Activated T-helper 1 cell treated with Interleukin-2 at 50 U/mL for 16 hours (primary cell): ENCODE measurements at places on chromosomes 7 and 10.

GRCh38 chr10:108436096-108436495, 1271.6 kb upstream of the SORCS1 start:
- DNase-seq: no peak

GRCh38 chr7:130400120-130400572, 19.9 kb downstream of the CPA1 start:
- no peak for DNase-seq

GRCh38 chr10:58157076-58157766, 110.5 kb downstream of the IPMK start:
- no peak for DNase-seq

- no peak for DNase-seq
These were observed 274.2 kb upstream of the HABP2 start for GRCh38 chr10:113278664-113279063.

GRCh38 chr7:122688400-122688998, 10.4 kb downstream of the RNF133 start:
- DNase-seq: no peak

DNA sequence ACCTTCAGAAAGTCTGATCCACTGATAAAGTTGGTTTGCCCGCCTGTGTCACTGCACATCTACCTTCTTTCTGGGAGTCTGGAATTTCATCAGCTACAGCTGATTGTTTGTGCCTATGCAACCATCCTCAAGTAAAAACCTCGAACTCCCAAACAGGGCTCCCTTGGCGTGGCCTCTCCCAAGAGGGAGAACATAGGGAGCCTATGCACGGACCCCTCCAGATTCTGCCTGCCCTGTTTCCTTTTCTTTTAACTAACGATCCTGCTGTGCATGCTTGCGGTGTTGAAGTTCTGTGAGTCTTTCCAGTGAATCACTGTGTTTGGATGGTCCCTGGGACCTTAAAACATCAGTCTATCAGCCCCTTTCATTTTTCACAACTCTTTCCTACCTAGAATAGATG, 226.9 kb upstream of the SEMA3D start:
- no peak for DNase-seq

- no peak for DNase-seq
These were observed 14.5 kb upstream of the AKR1C2 start for GRCh38 chr10:5018134-5018533.

DNA sequence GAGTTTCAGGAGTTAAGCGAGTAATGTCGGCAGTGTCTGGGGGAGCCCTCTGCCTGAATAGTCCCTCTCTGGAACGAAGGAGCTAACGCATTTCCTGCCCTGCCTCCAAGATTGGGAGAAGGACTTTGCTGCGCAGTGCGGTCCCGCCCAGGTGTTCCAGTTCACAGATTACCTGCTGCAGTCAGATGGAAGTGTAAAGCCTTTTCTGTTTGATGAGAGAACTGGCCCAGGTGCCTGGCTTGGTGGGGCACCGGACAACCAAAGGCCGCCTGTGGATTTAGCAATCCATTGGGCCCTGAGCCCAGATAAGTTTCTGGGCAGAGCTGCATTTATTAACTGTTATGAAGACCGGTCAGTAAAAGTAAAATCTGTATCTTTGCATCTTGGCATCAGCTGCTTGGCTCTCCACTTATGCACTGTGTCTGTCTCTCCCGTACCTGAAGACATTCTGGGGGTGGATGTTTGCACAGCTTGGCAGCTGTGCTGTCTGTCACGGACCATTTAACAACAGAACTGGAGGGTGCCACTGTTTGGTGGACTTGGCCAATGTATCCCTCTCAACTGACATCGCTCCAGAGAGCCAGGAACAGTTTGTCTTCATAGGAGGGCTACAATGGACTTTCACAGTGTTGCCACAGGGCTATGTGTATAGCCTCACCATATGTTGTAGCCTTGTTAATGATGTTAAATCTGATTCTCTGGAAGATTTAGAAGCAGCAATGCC, 654.7 kb upstream of the ZWINT start:
- no peak for DNase-seq

DNA sequence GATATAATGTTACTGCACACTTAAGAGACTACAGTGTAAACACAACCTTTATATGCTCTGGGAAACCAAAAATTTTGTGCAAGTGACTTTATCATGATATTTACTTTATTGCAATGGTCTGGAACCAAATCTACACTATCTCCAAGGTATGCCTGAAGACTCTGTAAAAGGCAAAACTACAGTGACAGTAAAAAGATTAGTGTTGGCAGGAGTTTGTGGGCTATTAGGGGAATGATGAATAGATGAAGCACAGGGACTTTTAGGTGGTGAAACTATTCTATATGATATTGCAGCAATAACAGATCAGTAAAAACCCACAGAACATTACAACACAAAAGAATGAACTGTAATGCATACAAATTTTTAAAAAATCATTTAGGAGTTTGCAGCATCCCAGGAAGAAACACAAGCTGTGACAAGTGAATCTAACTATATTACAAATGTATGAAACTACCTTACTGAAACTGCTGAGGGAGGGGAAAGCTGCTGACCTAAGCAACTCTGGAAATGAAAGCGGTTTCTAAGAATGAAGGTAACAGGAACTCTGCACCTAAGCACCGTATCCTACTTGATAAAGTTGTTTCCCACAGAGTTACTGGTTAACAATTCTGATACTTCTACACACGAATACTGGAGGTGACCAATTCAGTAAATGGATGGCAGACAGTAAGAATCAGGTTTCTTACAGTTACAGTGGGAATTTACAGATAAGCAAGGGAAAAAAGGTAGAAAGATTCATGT, 82.6 kb downstream of the ATE1 start:
- no peak for DNase-seq

DNA sequence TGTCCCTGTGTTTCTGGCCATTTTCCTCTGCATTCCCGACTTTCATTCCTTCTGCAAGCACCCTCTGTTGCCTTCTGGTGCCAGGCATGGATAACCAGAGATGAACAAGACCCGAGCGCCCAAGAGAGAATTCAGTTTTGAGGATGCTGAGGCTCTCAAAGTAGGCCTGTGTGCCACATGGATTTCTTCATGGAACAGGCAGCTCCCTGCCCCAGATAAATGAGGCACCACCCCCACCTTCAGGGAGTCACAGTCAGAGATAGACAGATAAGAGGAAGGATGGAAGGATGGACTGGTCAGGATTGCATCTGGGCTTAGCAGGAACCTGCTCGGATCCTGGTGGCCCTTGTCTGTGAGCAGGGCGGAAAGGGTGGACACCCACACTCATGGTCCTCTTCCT, 49.4 kb downstream of the ADCYAP1R1 start:
- no peak for DNase-seq

DNA sequence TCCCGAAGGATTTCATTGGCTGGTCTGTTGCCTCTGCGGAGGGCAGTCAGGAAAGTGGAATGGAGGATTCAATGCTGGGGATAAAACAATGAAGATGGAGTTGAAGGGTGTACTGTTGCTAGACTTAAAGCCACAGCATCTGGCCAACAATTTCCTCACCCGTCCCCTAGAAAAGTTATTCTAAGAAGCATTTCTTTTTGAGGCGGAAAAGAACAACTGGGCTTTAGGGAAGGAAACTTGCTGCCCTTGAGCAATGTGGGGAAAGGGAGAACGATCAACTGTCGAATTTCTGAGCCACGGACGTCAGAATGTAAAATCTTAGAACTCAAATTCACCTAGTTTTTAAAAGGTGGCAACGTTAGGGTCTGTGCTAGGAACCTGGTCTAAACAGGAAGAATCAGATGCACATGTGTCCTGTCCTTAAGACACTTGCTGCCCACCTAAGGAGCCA, 664 bp downstream of the FMC1 start:
- no peak for DNase-seq

- peak; percentile 3 for DNase-seq
These were observed 131.1 kb upstream of the RSU1 start for GRCh38 chr10:16948361-16948760.

DNA sequence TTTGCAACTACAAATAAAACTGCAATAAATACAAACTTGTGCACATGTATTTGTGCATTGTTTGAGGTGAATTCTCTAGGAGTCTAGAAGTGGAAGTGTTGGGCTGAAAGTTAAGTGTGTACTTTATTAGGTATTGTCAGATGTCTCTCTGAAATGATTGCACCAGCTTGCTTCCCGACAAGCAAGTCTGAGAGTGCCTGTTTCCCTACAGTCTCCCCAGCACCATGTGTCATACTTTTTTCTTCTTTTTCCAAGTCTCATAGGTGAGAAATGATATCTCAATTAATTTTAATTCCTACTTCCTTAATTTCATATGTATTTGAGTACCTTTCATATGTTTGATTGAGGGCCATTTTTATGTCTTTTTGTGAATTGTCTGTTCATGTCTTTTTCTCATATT, 336.2 kb downstream of the PAXIP1 start:
- no peak for DNase-seq

GRCh38 chr10:88281592-88282347, 301.3 kb downstream of the RNLS start:
- DNase-seq: no peak

DNA sequence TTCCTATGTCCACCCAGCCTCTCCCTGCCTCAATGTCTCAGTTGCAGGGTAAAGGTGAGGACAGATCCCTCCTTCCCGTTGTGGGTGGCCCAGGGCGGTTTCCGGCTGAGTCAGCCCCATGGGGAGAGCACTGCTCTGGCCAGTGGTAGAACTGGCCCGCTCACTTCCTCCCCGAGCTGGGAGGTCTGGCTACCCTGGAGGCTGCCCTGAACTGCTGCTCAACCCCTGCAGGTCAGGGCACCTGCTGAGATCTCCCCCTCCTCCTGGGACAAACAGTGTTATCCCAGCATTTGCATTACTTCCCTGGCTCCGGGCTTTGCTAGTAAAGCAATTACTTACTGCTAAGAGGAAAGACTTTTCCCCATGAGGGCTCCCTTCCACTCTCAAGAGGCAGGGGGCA, 21.4 kb upstream of the IMPDH1 start:
- no peak for DNase-seq

- peak; percentile 90 for DNase-seq
These were observed at the start of gene MLLT10 for GRCh38 chr10:21533467-21534279. MLLT10 (plus strand) TSS chr10:21534232; CDS start chr10:21534645, 413 bp downstream.

DNA sequence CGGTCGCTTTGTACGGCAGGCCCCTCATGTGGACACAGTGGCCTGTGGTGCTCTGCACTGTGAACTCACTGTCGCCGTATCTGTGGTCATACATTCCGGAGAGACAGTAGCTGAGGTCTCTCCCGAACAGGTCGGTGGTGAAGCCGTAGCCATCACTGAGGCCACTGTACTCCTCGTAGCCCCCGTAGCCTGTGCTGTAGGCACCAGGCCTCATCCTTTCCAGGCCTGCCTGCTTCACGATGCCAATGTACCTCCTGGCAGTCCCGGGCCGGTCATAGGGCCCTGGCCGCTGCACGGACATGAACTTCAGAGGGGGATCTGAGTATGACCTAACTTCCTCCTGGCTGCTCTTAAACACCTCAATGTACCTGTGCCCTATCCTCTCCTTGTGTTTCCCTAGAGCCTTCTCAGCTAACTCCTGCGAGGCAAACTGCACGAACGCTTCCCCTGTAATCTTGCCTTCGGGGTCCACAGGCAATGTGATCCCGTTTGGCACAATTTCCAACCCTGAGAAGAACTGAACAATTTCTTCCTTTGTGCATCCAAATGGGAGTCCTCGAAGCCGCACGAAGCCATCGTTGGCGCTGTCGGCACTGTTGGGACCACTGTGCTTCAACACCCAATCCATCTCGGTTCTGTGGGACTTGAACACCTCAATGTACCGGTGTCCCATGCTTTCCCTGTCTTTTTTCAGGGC, 15.7 kb downstream of the FXYD4 start:
- no peak for DNase-seq

DNA sequence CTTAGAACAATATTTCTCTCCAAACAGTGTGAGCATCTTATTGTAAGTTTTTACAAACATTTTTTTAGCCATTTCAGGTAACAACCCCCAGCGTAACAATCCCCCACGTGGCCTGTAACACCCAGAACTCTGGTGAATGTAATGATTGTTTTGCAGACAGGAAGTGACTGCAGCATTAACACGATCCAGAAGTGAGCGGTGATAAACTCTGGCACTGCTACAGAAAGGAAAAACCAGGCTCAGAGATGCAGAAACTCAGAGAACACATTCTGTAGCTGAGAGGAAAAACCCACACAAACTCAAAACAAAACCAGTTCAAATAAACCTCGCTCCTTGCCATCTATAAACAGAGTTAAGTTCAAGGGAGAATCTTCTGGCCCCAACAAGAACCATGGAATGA, 285.7 kb downstream of the FGFR2 start:
- no peak for DNase-seq

DNA sequence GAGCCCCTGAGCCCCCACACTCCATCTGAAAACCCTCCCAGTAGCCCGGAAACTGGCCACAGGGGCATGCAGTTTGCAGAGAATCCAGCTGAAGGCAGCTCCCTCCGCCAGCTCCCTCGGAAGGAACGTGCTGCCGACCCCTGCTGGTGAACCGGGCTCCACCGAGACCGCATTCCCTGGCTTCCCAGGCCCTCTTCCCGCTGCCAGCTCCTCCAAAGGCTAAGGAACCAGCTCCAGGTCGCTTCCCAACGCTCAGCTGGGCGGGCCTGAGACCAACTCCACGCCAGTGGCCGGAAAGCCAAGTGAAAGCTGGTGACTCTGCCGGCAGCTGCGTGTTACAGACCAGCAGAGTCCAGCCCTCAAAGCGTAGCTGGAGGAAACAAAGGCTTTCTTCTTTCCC, 35.8 kb downstream of the GPER1 start:
- no peak for DNase-seq

- no peak for DNase-seq
These were observed 624.8 kb upstream of the FZD8 start for GRCh38 chr10:36266923-36267322.

DNA sequence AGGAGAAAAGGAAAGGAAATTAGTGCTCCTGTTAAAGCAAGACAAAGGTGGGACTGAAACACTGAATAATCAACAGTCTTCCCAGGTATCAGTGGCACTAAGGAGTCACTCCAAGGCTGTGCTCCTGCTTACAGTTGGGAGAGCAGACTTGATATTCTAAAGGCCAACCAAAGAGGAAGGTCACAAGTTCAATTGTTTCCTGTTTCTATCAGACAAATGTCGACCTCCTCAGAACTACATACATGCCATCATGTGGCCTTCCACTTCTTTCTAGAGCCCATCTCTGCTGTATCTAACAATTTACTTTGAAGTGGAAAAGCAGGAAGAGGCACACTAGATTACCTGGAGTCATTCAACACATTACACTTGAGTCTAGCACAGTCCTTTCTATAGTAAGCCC, 3.4 kb downstream of the ZNF239 start:
- no peak for DNase-seq

DNA sequence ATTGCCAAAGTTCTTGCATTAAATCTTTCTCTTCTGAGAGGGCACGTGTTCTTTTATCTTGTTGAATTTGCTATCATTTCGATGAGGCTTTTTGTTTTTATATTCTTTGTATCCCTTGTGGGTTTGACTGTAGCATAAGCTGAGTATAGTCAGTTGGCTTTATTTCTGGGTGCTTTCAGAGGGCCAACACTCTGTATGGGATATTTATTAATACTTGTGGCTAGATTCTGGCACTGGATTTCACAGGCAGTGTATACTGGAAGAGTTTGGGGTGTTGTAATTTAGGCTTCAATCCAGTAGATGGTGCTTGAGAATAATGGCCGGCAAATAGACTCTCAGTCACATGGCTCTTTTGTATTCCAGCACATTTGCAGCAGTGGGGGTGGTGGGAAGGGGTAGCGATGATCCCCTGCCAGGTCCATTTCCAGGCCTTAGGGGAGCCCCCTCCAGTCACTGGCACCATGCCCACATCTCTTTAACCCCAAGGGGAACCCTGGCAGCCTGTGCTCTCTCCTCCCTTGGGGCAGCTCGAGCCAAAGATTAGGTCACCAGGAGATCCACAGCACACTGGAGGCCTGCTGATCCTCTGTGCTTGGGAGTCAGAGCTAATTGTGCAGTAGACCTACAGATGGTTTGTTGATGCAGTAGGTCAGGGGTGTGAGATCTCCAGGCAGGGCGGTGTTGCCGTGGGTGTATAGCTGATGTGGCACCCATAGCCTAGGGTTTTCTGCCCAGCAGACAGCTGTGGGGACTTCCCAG, 81.8 kb downstream of the PTPN20 start:
- no peak for DNase-seq
